ENCODE measurements at places on chromosomes 12 and 14.

DNA sequence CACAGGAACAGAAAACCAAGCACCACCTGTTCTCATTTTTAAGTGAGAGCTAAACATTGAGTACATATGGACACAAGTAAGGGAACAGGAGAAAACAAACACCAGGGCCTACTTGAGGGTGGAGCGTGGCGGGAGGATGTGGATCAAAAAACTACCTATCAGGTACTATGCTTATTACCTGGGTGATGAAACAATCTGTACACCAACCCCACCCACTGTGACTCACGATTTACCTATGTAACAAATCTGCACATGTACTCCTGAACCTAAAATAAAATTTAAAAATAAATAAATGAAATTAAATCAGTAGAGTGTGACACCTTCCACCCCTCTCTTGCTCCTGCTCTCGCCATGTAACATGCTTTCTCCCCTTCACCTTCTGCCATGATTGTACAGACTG is 615.5 kb downstream of the RPL10L start:
- DNase-seq: no peak

- no peak for DNase-seq
Observed at GRCh38 chr12:82097877-82098276, 260.3 kb downstream of the CCDC59 start.

- DNase-seq: no peak
Observed at GRCh38 chr12:54723379-54724256, 75.5 kb upstream of the DCD start.

- DNase-seq: peak; percentile 20
Observed at GRCh38 chr14:33070475-33070874, 131.8 kb downstream of the NPAS3 start.

GRCh38 chr12:75606956-75607355 is 95.5 kb upstream of the KRR1 start:
- DNase-seq: peak; percentile 62

GRCh38 chr14:24964591-24964990 is 85.4 kb downstream of the STXBP6 start:
- no peak for DNase-seq

GRCh38 chr12:20196767-20197166 is 171.6 kb upstream of the PDE3A start:
- no peak for DNase-seq
